ENCODE measurements at places on chromosomes 11 and 22. TPM values are rescaled to one million over a fixed set of nuclear protein-coding genes. Genes with fewer than 3 reads are reported as not detected.

Gene NCR3LG1
- total RNA-seq = 27.6 TPM

Gene HOATZ
- total RNA-seq = not detected

Gene OR8B4
- not detected for total RNA-seq

Gene ADM2
- total RNA-seq = 0.39 TPM

Gene BTBD18
- total RNA-seq = not detected

Gene SLC6A5
- total RNA-seq = not detected

Gene TOP3B
- 35.4 TPM for total RNA-seq

Gene CDC42BPG
- under 0.01 TPM for total RNA-seq

Gene TBX10
- total RNA-seq = not detected

Gene ARHGAP32
- 9.9 TPM for total RNA-seq

Gene APOL2
- 26.8 TPM for total RNA-seq

Gene CEP126
- 1.6 TPM for total RNA-seq

Gene POLD3
- total RNA-seq = 16.5 TPM

Gene MIAT
- 0.37 TPM for total RNA-seq

Gene OR10A2
- total RNA-seq = not detected

Gene APOL4
- total RNA-seq = 1.8 TPM
